ENCODE measurements at places on chromosomes 1 and 21.

GRCh38 chr1:166902279-166902678 lies 26.2 kb upstream of the TADA1 start:
- no peak for DNase-seq

DNA sequence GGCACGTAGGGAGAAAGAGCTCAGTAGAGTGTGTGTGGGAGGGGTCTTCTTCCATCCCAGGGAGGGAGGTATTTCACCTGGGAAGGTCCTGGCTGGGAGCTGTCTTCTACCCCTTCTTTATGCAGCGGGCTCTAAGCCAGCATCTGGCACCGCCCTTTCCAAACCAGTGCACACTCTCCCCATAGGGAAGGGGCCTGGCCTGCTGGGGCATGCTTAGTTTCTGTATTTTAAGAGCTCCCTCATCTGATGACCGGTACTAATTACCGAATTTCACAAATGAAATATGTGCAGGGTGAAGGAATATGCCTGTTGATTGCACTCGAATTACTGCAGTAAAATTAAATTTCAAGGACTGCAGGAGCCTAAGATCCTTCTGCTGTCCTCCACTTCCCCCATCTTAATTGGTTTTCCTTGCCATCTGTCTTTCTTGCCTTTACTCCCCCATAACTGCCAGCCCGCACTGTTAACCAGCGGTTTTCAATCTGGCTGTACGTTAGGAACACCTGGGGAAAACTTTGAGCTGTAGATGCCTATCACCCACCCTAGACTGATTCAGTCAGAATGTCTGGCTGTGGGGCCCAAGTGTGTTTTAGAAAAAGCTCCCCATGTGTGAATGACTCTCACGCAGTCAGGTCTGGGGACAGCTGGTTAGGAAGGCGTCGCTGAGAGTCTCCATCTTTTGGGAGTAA lies 20.1 kb downstream of the GALNT2 start:
- DNase-seq, result peak; percentile 50

DNA sequence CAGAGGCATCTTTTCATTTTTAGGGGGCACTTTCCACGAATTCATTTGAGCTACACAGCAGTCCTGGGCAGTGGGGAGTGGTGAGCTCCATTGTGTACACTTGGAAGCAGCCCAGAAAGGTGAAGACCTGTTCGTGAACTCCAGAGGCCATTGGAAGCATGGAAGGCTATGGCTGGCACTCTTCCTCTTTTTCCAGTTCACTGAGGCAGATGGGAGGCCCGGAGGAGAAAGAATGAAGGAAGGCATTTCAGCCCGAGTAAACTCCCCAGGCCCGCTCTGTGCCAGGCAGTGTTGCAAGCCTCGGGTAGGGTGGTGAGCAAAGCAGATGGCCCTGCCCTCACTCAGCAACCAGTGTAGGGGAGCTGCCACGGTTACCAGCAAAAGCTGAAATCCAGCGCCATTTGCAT lies 673 bp upstream of the DHCR24 start:
- no peak for DNase-seq

DNA sequence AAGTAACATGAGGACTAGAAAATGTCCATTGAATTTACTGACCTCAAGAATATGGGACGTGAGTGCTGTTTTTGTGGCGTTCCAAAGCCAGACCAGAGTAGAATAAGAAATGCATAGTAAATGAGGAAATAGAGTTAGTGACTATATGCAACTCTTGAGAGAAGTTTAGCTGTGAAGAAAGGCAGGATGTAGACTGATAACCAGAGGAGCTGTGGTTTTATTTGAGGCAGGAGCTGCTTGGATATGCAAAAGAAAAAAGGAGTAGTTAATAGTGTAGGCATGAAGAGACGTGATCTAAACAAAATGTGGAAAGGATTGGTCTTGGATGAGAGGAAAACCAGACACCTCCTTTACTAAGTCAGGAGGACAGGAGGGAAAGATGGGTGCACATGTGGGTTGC lies 28.2 kb downstream of the DNAH14 start:
- DNase-seq, result no peak

DNA sequence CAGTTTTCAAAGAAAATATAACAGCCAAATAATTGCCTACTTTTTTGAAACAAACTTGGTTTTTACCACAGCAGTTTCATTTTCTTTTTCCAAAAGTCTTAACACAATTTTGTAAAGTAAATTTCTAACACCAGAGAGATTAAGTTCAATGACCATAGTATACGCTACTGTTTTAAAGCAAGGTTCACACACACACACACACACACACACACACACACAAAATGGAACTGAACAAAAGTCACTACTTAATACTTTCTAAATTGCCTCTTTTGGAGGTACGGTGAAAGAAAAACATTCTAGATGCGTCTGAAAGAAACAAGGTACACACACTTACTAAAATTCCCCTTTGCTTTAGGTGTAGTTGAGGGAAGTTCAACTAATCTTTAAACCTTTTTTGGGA lies 30.1 kb downstream of the C21orf91 start:
- no peak for DNase-seq

- no peak for DNase-seq
Measured at GRCh38 chr1:3016641-3017439, 4.4 kb upstream of the ACTRT2 start.

DNA sequence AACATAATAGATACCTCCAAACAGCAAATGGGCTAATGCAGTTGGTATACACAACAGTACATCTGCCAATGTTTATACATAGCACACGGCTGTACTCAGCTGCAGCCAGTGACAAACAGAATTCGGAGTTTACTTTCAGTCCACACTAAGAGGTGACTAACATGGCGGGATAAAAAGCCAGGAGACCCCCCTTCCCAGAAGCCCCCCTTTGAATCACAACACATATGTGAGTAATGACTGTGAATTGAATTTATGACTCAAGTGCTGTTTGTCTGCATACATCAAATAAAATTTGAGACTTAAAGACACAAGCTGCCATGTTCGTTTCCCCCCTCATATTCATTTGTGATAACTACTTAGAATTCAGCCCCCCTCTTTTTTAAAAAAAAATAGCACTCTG lies 113.2 kb downstream of the RUNX1 start:
- no peak for DNase-seq

DNA sequence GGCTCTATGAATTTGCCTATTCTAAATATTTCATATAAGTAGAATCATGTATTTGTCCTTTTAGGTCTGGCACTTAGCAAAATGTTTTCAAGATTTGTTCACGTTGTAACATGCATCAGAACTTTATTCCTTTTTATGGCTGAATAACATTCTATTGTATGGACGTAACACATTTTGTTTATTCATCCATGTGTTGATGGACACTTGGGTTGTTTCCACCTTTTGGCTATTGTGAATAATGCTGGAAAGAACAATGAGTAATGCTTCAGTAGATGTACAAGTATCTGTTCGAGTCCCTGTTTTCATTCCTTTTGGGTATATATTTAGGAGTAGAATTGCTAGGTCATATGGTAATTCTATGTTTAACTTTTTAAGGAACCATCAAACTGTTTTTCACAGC lies 24.7 kb downstream of the SLC35A3 start:
- no peak for DNase-seq

- no peak for DNase-seq
Measured at GRCh38 chr1:94142022-94142421, 21.1 kb upstream of the ABCA4 start.

DNA sequence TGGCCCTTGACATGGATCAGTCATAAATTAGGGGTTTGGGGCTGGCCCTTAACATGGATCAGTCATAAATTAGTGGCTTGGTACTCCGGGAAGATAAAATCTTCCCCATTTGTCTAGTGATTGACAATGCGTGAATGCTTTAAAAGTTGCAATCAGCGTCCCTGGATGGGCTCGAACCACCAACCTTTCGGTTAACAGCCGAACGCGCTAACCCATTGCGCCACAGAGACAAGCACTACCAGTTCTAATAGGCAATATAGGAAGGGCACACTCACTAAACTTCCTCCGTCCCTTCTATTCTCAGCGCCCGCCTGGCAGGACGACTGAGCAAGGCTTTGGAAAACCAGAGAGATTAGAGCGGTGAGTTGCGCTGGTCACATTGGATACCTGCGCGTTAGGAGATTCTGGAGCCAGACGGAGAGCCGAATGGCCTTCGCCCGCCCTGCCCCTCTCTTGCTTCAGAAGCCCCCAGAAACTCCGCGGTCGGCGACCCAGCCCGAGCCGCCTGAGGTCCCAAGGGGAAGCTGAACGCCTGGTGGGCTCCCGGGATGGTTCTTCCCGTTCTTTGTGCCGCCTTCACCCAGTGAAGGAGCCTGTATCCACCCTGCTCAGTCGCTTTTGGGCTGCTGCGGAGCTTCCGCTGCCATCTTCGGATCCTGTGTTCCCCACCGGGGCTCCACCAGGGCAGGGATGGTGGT lies 235.9 kb downstream of the FAM72C start:
- DNase-seq, result no peak

GRCh38 chr1:246455476-246455875 lies 51.6 kb downstream of the SMYD3 start:
- no peak for DNase-seq

DNA sequence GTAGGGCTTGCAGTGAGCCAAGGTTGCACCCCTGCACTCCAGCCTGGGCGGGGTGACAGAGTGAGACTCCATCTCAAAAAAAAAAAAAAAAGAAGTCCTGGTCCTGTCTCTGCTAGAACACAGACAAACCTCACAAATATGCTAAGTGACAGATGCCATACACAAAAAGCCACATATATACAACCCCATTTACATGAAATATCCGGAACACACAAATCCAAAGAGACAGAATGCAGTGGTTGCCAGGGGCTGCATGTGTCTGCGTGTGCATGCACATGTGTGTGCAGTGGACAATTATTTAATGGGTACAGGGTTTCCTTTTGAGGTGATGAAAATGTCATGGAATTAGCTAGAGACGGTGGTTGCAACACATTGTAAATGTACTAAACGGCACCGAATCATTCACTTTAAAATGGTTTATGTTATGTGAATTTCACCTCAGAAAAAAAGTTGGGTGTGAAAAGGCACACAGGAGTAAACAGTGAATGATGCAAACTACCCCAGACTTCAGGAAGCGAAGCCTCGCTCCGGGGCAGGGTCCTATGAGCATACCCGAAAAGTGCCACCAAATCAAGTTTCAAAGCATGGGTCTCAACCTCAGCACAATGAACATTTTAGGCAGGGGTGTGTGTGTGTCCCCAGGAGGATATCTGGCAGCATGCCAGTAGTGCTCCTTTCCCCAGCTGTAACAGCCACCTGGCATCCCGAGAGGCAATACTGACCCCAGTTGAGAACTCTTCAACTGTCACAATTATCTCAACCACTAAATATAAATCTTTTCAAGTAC lies 48.3 kb downstream of the GNB1 start:
- DNase-seq, result no peak

DNA sequence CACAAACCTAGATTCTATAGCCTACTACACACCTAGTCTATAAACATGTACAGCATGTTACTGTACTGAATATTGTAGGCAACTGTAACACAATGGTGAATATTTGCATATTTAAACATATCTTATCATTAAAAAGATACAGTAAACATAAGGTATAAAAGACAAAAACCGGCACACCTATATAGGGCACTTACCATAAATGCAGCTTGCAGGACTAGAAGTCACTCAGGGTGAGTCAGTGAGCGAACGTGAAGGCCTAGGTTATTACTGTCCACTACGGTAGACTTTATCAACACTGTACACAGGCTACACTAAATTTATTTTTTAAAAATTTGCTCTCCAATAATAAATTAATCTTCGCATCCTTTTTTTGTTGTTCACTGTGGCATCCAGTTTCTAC lies 13.3 kb downstream of the PSMG1 start:
- no peak for DNase-seq

DNA sequence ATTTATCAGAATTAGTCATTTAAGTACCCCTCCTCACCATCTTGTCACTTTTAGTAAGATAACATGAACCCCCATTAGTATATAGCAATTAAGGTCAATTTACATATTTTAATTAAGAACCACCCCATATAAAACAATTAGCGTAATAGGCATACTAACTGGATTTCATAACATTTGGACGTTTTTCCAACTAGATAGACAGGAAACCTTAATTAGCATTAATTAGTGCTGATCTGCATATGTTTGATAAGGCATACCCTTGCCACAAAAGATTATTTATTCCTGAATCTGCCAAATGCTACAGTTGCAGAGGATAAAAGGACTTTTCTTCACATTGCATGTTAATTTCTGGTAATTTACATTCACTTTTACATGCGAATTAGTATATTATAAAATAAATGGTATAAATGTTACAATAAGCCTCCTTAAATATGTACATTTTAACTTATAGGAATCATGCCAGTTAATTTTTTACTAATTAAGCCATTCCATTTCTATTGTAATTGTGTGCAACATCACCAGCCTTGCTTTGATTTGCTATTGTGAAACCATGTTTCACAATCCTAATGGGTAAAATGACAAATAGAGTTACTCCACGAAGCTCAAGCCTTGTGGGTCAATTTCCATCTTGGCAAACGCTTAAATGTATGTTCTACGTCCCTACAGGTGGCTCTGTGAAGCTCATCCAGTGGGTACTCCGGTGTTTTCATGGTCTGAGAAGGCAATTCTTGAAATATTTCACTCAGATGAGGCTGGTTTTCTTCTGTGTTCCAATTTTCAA lies 469.6 kb downstream of the DPYD start:
- DNase-seq, result no peak

GRCh38 chr21:18449605-18450550 lies 46.3 kb upstream of the TMPRSS15 start:
- no peak for DNase-seq

- DNase-seq, result no peak
Measured at GRCh38 chr21:39040494-39041110, 142.6 kb downstream of the PSMG1 start.

DNA sequence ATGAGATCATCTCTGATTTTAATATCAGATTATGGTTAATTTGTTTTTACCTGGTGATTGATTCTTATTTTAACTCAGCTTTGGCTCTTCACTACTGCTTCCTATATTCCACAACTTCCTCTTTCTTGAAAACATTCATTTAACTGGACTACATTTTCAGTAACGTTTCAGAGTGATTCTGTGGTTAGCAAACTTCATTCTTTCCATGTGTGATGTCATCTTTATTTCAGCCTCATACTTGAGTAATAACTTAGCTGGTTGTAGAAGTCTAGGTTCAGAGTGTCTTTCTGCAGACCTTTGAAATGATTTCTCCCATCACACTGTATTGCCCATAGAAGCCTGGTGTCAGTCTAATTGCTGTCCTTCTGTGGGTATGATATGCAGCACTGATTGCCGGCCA lies 36.0 kb upstream of the SLC35F3 start:
- no peak for DNase-seq

- no peak for DNase-seq
Measured at GRCh38 chr1:21546122-21546825, 37.1 kb downstream of the ALPL start.

DNA sequence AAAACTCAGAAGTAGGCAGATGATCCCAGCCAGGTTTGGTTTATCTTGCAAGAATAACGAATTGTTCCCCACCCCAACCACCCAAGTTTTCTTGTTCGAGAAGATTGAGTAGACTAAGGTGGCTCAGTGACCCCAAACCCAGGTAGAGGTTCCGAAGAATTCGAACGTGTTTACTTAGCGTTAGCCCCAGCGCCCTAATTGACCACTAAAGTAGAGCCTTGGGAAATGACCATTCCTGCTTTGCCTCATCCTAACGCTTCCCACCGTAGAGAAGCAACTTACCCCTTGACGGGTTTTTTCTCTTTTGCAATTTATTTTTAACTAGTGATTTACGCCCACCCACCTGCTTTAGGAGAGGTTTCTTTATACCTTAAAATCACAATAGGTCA lies 870 bp downstream of the FBXO28 start:
- no peak for DNase-seq

GRCh38 chr1:244896550-244896949 lies 32.2 kb upstream of the HNRNPU start:
- DNase-seq, result no peak

- no peak for DNase-seq
Measured at GRCh38 chr1:14270821-14271220, 327.7 kb upstream of the KAZN start.

- DNase-seq, result no peak
Measured at GRCh38 chr1:241186716-241187115, 170.3 kb downstream of the RGS7 start.
